ENCODE measurements at places on chromosomes 12 and 14.
A peak's percentile ranks its signal among the peaks of the same experiment; 100 is the strongest.

GRCh38 chr14:100105357-100106169, 40.3 kb downstream of the EVL start:
- no peak for DNase-seq

DNA sequence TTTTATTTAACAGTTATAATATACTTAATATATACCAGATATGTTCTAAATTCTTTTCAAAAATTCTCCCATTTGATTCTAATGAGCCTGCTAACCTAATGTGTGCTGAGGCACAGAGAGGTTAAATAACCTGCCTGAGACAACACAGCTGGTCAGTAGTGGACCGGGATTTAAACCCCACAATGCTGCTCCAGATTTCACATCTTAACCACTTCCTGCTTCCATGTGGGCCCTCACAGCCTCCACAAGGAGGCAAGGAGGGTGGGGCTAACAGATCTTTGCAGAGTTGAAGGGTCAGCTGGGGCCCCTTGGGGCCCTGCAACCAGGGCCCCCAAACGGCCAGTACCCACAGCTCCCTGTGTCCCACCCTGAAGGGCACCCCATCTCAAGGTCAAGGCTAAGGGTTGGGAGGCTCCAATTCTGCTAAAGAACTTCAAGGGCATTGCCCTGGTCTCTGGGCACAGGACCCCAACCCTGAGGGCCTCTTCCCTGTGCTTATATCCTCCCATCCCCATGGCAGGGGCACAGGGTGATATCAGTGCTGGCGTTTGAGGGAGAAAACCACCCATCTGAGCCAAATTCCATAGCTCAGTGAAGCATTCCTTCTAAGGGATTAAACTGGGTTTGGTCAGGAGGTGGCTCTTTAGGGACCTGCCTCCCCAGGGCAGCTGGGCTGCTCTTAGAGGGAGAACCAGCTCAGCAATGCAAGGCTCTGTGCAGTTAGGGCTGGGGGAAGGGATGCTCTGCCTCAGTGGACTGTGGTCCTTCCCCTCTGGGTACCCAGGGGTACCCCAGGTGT, 2.2 kb downstream of the KRT80 start:
- no peak for DNase-seq

GRCh38 chr14:21917699-21918436, 244.2 kb upstream of the OR4E1 start:
- DNase-seq = peak; percentile 15

GRCh38 chr12:91339106-91339505, 156.5 kb upstream of the DCN start:
- no peak for DNase-seq

DNA sequence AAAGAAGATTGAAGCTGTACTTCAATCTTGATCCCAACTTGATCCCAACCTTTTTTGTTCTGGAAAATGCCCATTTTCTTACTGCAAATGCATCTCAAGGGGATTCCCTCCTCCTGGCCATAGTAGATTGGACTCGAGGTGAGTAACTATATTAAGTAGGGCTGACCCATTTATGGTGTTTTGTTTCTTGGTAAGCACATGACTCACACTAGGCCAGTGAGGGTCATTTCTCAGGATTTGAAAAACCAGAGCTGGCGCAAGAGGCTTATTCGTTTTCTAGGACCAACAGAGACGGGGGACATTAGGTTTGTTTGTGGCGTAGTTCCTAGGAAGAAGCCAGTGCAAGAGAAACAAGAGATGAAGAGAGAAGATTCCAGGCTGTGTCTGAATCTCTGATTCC, 51.4 kb downstream of the MRPL42 start:
- no peak for DNase-seq

DNA sequence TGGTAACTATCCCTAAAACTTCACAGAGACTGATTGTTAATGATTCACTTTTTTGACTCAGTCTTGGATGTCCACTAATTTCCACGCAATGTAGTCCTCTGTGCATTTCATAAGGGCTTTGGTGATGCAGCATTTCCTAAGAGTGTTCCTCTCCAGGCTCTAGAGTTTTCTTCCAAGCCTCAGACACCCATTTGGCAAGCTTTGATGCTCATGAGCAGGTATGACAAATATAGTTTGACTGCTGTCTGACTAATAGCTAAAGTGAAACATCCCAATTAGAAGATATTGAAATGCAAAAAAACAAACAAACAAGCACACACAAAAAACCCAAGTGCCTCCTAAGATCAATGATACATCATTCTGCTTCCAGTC, 1.5 kb upstream of the VAMP1 start:
- no peak for DNase-seq

GRCh38 chr12:14537088-14537487, 30.6 kb downstream of the PLBD1 start:
- DNase-seq = no peak

DNA sequence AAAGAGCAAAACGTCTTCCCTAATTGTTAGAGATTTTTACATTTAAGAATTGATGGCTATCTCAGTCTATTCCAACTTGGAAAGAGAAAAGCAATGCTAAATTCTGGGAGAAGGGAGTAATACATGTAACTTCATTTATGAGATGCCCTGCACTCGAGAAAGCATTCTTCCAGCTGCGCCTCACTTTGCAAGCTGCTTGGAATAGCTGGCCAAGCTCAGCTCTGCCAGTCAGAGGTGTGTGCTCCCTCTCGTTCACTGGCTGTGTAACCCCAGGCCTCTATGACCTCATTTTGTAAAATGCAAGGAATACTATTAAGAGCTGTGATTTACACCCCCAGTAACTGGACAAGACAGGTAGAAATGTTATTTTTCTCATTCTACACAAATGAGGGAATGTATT, 79.1 kb downstream of the OTX2 start:
- no peak for DNase-seq

DNA sequence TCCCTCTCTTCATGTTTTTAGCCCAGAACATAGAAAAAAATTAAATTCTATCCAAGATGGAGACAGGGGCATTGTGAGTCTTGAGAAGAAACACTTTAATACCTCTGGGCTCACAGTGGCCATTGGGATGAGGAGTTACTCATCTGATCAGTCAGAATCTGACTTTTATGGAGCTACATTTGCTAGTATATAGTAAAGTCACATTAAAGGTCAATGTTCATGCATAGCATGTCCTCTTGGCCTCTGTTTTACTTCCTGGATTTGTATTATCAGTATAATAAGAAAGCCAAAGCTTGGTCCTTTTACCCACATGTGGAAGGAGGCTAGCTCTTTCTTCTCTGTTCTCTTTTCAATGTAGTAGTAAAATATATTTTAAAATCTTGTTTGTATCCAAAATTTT, 93.6 kb upstream of the CNOT2 start:
- DNase-seq = no peak

GRCh38 chr14:21626491-21627230, 8.1 kb downstream of the OR10G2 start:
- no peak for DNase-seq

- no peak for DNase-seq
These were observed 4.0 kb downstream of the PRKAG1 start for GRCh38 chr12:49014547-49014946.

DNA sequence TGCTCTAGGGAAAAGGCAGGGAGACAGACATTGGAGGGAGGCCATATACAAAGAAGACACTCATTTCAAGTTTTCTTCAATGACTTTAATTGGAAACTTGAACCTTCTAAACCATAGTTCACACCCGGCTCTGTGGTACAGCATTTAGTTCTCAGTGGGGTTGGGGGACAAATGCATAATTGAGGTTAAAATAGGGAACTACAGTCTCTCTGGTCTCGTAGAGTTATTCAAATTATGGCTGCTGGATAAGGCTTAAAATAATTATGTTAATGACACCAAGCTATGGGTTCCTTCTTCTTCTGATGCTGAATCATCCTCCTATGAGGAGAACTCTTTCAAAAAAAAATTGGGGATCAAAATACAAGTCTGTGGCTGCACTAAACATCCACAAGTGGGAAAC, 3.8 kb upstream of the RPAP3 start:
- DNase-seq = no peak

DNA sequence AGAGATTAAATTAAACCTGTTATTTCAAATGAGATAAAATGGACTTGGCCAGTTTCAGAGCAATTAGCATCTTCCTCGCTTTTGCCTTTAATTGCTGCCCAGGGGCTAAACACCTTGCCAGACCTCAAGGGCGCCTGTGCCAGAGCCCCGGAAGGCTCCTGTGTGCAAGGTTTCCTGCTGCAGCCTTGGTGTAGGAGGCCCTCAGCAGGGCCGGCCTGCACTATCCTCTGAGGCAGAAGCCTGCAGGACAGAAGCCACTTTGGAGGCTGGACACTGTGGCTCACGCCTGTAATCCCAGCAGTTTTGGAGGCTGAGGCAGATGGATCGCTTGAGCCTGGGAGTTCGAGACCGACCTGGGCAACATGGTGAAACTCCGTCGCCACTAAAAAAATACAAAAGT, 150.4 kb downstream of the CALM1 start:
- no peak for DNase-seq

- DNase-seq = no peak
These were observed 32.2 kb upstream of the PLXNC1 start for GRCh38 chr12:94116191-94116590.

- DNase-seq = no peak
These were observed 56.2 kb downstream of the CRADD start for GRCh38 chr12:93733358-93733757.

DNA sequence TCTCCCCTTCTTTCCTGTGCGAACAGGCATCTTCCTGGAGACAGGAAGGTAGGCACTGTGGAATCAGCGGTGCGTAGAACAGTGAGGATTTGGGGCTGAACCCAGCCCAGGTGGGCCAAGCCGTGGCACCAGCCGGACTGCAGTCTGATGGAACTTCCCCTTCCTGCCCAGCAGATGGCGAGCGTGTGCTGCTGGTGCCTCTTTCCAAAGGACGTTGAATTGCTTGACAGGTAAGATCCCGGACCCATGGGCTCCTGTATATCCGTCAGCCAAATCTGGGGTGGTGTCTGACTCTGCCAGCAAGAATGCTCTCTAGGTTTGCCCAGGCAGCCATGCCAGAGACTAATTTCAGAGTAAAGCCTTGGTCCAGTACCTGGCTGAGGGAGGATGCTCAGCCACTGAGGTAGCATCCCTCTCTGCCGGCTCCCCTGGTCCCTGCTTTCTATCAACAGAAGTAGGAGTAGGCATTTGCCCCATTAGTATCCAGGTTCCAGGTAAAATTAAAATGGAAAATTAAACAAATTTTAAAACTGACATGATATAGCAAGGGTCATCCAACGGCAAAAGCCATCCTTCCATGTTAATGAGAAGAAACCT, 21.1 kb upstream of the KCNA5 start:
- no peak for DNase-seq

DNA sequence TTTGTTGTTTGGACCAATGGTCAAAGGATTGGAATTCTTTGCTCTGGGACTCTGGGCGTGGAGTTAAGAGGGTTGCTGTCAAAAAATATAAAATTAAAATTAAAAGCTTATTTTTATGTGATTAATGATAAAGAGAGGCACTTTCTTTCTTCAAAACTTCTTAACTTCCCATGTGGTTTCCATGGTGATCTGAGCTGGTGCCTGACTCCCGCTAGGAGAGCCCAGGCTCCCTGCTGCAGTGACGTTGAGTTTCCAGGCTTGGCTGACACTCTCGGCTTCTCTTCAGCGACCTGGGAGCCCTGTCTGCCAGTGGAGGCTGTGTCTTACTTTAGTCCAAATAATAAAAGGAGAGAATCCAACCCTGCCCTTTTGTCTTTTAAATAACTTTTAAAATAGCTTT, 84.4 kb downstream of the GALC start:
- no peak for DNase-seq

DNA sequence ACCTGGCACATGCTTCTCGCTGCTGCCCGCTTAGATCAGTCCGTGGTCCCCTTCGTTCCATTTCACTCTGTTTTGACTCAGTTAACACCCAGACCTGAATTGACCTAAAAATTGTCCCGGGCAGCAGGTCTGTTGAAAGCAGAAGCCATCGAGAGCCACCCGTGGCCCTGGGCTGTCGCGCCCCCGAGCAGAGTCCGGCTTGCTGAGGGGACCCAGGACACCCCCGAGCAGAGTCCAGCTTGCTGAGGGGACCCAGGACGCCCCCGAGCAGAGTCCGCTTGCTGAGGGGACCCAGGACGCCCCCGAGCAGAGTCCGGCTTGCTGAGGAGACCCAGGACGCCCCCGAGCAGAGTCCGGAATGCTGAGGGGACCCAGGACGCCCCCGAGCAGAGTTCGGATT, 50.2 kb upstream of the GALNT9 start:
- no peak for DNase-seq

GRCh38 chr12:87302126-87302745, 727.0 kb downstream of the C12orf50 start:
- DNase-seq = no peak

- no peak for DNase-seq
These were observed 614.9 kb downstream of the VRK1 start for GRCh38 chr14:97411938-97412612.

GRCh38 chr14:79011091-79011919, 841.1 kb downstream of the NRXN3 start:
- no peak for DNase-seq

GRCh38 chr14:54632452-54632851, 65.5 kb downstream of the SAMD4A start:
- DNase-seq = no peak

DNA sequence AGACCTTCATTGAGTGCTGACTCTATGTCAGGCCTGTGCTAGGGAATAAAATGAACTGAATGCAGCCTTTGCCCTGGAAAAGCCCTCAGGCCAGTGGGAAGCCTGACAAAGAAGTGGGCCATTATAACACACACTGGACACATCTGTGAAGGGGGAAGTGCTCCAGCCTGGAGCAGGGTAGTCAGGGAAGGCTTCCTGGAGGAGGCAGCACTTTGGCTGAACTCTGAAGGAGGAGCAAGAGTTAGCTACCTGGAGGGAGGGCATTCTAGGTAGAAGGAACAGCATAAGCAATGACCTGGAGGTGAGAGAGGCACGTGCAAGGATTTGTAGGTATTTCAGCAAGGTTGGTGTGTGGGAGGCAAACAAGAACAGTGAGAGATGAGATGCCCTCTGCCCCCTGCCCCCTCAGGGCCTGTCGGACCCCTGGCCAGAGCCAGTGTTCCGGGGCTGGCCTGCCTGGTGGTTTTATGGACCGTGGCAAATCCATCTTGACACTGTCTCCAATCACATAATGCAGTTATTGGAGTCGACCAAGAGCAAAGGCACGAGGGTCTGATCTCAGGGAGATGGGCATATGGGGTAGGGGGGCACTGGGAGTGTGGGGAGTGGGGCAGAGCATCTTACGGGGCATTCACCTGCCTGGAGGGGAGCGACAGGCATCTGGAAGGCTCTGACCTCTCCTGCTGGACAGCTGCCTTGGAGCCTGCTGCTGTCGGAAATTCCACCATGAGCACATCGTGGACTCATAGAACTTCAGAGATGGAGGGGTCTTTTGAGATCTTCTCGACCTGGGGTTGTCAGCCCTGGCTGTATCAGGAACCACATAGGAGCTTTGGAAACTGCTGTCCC, 2.7 kb upstream of the FAM222A start:
- peak; percentile 24 for DNase-seq

DNA sequence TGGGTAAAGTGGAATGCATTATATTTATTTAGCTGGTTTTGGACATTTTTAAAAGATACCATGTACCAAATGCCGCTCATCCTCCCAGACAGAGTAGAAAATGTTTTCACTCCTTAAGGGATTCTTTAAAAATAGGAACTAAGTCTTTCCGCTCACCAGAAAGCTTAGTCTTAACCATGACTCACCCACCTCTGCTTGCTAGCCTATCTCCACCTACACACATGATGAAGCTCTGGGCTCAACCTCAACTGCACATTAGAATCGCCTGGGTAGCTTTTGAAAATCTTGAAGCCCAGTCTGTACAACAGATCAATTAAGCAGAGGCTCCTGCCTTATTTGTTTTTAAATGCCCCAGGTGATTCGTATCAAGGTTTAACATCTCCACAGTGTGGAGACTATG, 260.5 kb downstream of the NEDD1 start:
- no peak for DNase-seq

GRCh38 chr12:57736741-57737466, 1.6 kb downstream of the AGAP2 start:
- DNase-seq = no peak

- no peak for DNase-seq
These were observed 594 bp upstream of the VCPKMT start for GRCh38 chr14:50116966-50117365.

Data from brain pericyte (primary cell).